Activated naive CD4-positive, alpha-beta T cell (primary cell): ENCODE measurements at places on chromosomes 3 and 15.
A peak's percentile ranks its signal among the peaks of the same experiment; 100 is the strongest.

GRCh38 chr3:112319516-112320276 lies 13.3 kb upstream of the CD200 start:
- DNase-seq, result no peak

DNA sequence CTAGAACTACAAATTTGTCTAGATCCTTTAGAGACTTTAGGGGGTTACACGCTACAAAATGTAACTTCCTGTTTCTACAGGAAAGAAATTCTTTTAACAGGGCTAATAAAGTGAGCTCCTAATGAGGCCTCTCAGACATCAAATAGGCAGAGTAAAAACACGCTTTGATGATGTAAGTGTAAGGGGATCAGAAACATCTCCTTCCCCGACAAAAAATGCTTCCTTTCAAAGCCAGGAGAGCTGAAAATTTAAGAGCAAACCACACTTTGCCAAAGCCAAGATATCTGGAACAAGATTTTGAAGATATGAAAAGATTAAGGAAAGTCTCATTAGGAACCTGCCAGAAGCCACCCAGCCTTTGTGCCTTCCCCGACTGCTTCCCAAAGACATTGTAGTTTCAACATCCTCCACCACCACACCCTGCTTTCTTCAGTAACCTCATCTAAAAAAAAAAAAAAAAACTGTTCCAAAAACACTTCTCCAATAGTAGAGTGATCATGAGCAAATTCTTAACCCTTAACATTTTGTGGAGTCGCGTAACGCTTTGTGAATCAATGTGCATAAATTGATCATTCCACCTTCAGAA lies 505.0 kb upstream of the THBS1 start:
- DNase-seq, result no peak

DNA sequence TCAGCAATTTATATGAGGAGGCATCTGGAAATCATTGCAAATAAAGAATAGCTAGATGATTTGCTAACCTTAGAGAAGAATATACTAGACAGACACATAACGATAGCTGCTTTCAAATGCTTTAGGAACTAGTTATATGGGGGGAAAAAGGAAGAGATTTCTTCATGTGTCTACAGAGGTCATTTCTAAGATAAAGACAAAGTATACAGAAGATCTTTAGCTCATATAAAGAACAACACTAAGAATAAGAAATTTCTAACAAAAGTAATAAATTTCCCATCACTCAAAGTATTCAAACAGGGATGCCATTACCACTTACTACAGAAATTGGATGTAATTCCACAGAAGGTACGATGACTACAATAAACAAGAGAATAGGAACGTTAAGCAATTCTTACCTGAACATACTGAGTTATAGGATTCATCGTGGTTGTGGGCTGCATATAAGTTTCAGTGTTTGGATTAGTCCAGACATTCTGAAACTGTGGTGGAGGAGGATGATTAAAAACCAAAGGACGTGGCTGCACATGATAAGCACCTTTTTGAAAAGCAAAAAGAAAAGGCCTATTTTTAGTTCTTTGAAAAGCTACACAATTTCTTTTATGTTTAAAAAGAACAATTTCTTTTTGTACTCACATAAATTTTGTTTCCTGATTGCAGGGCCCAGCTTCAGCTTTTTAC lies 8.7 kb downstream of the DAZL start:
- no peak for DNase-seq

DNA sequence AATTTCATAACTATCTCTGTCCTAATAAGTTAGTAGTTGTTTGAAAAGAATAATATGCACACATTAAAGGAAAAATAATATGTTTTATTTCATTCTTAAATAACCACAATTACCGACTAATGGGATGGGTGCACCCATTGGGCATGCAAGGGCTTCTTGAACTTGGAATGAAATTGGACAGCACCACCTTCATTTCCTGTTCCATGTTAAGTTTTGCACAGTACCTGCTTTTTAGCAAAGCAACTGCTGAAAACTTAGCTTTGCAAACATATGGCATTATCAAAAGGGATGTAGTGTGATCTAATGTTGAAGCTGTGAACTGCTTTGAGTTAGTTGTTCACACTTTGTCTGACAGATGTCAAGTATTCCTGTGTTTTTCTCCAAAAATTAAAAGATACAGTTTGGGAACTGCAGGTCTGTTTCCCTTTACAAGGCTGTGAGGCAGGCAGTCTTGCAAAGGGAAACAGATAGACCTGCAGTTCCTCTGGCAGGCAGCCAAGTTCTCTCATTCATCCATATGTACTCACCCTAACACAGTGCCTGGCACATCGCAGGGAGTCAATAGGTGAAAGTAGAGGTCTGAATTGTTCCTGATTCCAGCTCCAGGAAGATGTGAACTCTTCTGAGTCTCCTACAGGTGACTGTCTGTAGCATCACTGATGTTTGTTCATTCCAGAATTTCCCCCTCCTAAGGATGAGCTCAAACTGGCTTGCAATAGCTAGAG lies 64.3 kb upstream of the GOLGA8B start:
- DNase-seq, result no peak

DNA sequence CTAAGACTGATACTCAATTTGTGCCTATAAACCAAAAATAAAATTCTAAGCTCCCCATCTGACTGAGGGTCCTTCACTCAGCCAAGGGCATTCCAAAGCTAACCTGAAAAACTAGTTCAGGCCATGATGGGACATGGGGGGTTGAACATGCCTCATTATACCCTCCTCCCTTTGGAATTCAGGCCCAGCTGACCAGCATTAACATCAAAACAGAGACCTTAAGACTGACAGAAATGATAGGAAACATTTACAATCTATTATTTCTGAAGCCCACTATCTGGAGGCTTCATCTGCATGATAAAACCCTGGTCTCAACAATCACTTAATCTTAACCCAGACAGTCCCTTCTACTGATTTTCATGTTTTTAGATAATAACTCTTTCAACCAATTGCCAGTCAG lies 140.4 kb downstream of the ANO10 start:
- no peak for DNase-seq

GRCh38 chr15:57909388-57909787 lies 156.1 kb downstream of the ALDH1A2 start:
- DNase-seq, result no peak

- no peak for DNase-seq
Observed at GRCh38 chr3:85801955-85802354, 843.2 kb downstream of the CADM2 start.

DNA sequence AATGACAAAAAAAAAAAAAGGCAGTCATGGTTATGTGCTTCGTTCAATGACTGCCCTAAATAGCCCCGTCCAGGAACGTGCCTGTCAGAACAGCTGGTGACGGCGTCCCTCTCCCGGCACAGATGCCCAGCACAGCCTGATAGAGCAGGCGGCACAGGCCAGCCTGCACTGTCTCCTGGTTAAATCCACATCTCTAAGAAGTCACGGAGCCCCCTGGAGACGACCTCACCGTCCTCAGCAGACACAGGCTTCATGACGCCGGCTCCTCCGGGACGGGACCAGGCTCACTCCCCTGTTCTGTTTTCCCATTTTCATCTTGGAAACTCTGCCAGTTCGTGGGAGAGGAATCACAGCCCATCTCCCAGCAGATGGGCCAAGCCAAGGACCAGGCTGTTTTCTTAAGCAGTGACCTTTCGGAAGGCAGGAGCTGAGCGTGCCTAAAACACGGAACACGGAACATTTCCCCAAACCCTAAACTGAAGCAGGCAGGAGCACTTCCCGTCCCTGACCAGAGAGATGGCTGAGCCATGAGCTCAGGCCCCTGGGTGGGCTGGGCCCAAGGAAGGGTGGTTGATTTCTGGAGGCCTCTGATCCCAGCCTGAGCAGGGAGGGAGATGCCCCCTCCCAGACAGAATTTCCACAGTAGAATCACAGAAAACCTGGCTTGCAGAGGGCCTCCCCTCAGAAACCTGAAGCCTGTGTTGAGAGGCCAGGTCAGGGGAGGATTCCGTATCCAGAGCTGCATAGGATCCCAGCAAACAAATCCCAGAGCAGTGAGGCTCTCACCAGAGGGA lies 35.9 kb downstream of the ADCY5 start:
- DNase-seq, result no peak

DNA sequence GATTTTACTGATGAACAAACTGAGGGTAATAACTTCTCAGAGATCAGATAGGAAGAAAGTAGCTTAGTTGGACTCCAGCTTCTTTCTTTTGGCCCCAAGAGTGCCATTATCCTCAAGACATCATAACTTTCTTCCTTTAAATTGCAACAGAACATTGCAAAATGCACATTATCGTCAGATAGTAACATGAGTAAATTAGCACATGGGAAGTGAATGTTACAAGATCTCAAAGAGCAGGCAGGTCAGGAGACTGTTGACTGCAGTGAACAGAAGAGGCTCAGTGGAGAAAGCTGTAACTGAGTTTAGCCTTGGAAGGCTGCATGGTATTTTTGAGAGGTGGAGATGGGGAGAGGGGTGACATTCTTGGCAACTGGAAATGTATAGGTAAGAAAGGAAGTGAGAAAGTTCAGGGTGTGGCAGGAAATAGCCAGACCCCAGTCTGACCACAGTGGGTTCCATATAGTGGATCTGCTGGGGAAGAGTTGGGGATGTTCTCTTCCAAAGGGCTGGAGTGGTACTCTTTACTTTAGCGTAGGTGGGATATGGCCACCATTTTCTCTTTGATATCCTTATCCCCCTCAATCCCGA lies 307.7 kb downstream of the RPLP1 start:
- DNase-seq, result no peak

DNA sequence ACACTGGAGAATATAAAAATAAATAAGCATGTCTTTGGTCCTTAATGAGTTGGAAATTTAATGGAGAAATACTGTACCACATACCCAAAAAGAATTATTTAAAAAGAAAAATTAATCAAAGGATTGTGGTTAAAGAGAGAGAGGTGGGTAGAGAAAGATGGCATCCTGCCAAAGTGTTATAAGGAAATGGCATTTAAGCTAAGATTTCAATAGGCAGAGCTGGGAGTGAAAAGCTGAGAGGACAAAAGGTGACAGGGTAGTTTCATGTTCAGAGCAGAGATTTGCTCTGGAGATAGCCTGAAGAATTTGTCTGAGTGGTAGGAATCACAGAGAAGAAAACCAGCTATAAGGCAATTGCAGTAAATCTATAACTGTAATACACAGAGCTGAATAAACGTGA lies 181.0 kb downstream of the SI start:
- DNase-seq, result no peak

DNA sequence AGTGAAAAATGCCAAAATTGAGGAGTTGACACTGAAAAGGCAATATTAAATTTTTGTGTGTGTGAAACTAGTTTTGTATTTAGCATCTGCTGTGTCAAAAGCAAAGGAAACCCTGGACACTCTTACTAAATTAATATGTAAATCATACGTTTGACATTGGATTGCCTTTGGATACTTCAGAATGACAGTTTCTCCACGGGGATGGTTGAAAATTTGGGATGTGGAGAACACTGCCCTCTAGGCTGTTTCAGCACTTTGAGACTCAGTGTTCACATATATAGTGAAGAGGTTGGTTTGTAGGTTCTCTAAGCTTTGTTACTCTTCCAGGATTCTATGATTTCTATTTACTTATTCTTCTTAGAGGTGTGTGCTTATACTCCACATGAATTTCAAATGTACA lies 3.0 kb downstream of the ROBO2 start:
- DNase-seq, result no peak

DNA sequence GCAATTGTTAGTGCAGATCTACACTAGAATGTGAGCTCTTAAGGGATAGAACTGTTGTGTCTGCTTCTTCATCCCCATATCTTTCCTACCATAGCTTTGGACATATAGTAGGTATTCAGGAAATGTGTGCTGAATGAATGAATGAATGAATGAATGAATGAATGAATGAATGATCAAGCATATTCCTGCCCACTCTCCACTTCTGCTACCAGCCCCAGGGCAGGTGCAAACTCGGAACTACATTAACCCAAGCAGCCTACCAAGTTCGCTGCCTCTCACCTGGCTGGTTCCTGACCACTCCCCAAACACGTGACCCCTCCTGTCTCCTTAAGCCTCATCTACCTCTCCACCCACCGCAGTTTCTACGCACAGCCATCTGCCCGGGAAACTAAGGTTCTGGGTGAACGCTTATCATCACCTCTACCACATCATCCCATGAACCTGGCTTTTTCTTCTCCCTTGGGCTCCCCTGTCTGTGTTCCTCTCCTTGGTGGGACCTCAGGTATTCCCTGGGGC lies 26.8 kb downstream of the PAQR5 start:
- DNase-seq, result no peak

DNA sequence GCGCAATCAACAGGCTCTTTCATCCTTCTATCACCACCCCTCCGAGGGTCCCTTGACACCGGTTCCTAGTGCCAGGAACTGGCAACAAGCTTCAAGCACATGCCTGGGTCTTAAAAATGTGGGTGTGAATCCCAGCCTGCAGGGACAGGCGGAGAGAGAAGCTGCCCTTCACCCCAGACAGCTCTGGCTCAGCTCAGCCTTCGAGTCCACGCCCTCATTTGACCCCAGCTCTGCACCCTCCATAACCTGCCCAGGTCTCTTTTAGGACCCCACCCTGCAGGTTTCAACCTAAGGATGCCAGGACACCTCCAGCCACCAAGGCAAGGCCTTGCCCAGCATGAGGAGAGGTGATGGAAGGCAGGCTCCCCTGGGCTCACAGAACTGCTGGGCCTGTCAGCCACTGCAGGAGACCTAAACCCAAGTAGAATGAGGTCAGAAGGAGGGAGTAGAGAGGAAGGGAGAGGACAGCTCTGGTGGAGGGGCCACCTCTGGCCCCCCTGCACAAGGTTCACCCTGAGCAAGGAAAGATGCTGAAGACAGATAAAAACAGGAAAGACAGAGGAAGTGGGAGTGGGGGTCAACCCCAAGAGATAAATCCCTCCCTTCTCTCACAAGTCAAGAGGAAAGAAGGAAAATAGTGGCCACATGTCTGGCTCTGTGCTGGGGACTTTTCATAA lies 2.6 kb upstream of the LOXL1 start:
- no peak for DNase-seq

- no peak for DNase-seq
Observed at GRCh38 chr15:77791941-77792340, 159.2 kb upstream of the LINGO1 start.

DNA sequence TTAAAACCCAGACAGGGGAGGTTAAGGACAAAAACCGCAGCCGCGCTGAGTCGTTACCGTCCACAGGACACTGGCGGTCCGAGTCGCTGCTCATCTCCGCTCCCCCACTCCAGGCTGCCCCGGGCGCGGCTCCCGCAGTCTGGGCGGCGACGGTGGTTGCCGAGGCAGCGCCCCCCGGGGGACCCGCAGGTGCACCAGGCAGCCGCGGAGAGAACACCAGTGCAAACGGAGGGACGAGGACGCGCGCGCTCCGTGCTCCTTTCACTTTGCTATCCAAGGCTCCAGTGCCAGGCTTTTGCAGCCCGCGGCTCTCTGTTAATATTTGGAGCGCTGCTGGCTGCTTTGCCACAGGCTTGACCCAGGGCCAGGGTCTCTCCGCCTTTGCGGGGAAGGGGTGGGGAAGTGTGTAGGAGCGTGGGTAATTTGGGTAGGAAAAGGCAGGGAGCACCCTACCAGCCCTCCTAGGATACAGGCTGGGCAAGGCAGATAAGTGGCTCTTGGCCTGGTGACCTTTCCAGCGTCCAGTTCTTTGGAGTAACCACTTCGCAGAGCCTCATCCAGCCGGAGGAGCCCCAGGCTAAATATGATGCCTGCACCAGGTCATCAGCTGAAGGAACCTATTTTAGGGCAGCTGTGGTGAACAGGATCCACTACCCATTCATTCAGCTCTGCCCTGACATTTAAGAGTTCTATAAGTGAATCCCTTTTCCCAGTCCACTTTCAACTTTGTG lies at the start of gene GADL1:
Gene GADL1 (minus strand): TSS at position 141 of the 731 bp plus-strand sequence. CDS start 47 bp downstream, at position 94.
- DNase-seq, result peak; percentile 1
